ENCODE measurements at places on chromosomes 12 and 14. TPM values are rescaled to one million over a fixed set of nuclear protein-coding genes. Genes with fewer than 3 reads are reported as not detected.

- peaks cover 4% of the 10 kb centered on the region for H3K27me3 ChIP-seq
- H3K36me3 ChIP-seq = no peaks in the 10 kb centered on the region
- H3K27ac ChIP-seq = no peak overlapping the region
- H3K4me1 ChIP-seq = no peaks in the 10 kb centered on the region
These were observed 285.9 kb upstream of the TMPO start for GRCh38 chr12:98229540-98229924.

DNA sequence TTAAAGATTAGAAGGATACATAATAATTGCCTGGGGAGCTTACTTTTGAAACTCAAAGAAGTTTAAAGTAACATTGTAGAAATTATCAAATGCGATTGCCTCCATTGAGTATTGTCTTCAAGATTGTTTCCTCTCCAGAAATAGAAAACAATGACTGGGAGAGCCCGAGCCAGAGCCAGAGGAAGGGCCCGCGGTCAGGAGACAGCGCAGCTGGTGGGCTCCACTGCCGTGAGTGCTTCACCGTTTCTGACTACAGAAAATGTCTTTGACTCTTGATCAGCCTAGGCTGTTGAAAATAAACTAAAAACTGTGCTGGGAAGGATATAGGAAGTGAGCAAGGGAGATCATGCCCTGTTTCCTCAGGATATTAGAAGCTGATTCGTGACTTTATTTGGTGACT is 4.8 kb downstream of the PIWIL1 start:
- no peak overlapping the region for H3K4me3 ChIP-seq
- H3K27ac ChIP-seq = no peak overlapping the region
- H3K4me1 ChIP-seq = no peaks in the 10 kb centered on the region
- DNase-seq = no peak
- peaks cover 14% of the 10 kb centered on the region for H3K27me3 ChIP-seq

DNA sequence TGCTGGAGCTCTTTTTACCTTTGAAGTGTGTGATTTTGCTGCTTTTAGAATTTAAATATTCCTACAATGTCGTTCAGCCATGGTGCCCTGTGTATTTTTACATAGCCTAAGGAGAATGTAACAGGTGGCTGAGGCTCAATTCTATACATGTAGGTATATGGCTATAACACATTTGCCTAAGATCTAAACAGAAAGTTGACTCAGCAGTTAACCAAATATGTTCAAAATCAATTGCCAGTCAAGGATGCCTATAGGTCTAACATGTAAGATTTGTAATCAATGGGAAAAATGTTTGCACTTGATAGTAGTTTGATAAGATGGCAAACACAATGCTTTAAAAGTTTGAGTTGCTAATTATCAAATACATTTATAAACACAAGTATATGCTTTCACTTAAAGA is 8.2 kb downstream of the PAWR start:
- H3K4me1 ChIP-seq = no peaks in the 10 kb centered on the region
- no peak for DNase-seq
- H3K36me3 ChIP-seq = no peaks in the 10 kb centered on the region

GRCh38 chr12:110762891-110763290 is 20.2 kb upstream of the PPP1CC start:
- no peaks in the 10 kb centered on the region for H3K36me3 ChIP-seq
- DNase-seq = no peak
- H3K4me3 ChIP-seq = no peak overlapping the region

GRCh38 chr12:7868391-7868790 is 4.3 kb downstream of the SLC2A14 start:
- H3K4me3 ChIP-seq = no peak overlapping the region
- no peaks in the 10 kb centered on the region for H3K36me3 ChIP-seq
- peaks cover 19% of the 10 kb centered on the region for H3K27me3 ChIP-seq
- H3K27ac ChIP-seq = no peak overlapping the region
- DNase-seq = no peak
- peaks cover 7% of the 10 kb centered on the region for H3K4me1 ChIP-seq

DNA sequence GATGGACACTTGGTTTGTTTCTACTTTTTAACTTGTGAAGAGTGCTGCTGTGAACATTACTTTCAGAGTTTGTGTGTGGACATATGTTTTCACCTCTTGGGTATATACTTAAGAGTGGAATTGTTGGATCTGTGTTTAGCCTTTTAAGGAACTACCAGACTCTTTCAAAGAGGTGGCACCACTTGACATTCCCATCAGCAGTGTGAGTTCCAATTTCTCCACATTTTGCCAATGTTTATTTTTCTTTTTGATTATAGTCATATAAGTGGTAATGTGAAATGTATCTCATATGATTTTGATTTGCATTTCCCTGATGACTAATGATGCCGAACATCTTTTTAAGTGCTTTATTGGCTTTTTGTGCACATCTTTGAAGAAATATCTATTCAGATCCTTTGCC is 44.8 kb downstream of the ARHGAP5 start:
- peaks cover 10% of the 10 kb centered on the region for H3K36me3 ChIP-seq
- H3K4me1 ChIP-seq = no peaks in the 10 kb centered on the region
- no peak overlapping the region for H3K4me3 ChIP-seq
- H3K27ac ChIP-seq = no peak overlapping the region

DNA sequence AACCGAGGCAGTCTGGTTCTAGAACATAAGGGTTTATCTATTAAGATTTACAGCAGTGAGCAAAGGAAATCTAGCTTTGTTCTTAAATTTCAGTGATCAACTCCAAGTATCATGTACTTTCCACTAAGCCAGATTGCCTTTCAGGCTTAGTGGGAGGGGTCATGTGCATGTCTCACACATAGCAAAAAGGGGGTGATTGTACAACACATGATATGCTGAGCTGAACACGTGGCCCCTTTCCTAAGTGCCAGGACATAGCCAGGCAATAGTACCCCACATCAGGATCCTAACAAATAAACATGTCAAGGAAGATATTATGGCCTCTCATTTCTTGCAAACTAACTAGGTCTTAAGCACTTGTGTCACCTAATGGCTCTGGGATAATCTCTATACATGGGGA is 347.2 kb downstream of the C12orf75 start:
- H3K4me3 ChIP-seq = no peak overlapping the region
- no peaks in the 10 kb centered on the region for H3K36me3 ChIP-seq
- no peaks in the 10 kb centered on the region for H3K4me1 ChIP-seq
- no peak overlapping the region for H3K27ac ChIP-seq

GRCh38 chr12:113057565-113058485 is 1.3 kb downstream of the DTX1 start:
- H3K27ac ChIP-seq = no peak overlapping the region
- peak overlapping the region; percentile 67 for H3K4me3 ChIP-seq
- no peaks in the 10 kb centered on the region for H3K36me3 ChIP-seq
- peaks cover 70% of the 10 kb centered on the region for H3K4me1 ChIP-seq
- H3K27me3 ChIP-seq = no peaks in the 10 kb centered on the region
- DNase-seq = no peak

DNA sequence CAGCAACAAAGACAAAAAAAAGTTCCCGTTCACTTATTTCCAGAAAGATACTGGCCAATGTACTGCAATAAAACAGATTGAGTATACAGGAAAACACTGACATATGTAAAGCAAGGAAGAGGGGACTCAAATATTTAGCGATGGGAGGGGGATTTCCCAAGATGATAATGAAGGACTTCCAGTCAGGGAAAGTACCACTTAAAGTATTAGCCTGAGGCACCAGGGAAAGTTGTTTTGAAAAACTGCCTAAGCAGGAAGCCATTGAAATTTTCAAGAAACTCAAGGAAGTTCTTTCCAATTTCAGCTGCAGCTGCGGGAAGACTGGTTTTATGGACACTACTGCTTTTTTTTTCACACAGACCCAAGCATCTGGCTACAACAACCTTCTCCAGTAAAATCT is 1007.4 kb upstream of the NOVA1 start:
- DNase-seq = no peak
- H3K27me3 ChIP-seq = no peaks in the 10 kb centered on the region
- H3K4me3 ChIP-seq = no peak overlapping the region
- no peaks in the 10 kb centered on the region for H3K36me3 ChIP-seq

DNA sequence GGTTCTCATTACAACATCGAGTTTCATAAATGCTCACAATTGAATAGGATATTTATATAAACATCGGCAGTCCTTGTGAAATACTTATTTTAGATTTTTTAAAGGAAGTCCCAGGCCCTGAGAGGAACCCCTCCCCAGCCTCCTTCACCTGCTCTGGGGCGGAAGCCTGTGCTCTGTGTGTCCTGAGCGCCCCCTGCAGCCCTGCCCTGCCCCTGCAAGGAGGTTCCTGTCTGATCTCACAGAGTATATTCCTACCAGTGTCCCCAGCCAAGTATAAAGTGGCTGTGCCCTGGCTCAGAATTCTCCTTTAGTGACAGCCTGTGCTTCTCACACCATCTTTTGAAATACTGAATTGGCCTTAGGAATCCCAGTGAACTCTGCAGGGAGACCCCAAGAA is 659.5 kb downstream of the TMEM121 start:
- no peaks in the 10 kb centered on the region for H3K36me3 ChIP-seq
- H3K27me3 ChIP-seq = no peaks in the 10 kb centered on the region
- peak; percentile 61 for DNase-seq
- H3K27ac ChIP-seq = no peak overlapping the region
- no peak overlapping the region for H3K4me3 ChIP-seq

DNA sequence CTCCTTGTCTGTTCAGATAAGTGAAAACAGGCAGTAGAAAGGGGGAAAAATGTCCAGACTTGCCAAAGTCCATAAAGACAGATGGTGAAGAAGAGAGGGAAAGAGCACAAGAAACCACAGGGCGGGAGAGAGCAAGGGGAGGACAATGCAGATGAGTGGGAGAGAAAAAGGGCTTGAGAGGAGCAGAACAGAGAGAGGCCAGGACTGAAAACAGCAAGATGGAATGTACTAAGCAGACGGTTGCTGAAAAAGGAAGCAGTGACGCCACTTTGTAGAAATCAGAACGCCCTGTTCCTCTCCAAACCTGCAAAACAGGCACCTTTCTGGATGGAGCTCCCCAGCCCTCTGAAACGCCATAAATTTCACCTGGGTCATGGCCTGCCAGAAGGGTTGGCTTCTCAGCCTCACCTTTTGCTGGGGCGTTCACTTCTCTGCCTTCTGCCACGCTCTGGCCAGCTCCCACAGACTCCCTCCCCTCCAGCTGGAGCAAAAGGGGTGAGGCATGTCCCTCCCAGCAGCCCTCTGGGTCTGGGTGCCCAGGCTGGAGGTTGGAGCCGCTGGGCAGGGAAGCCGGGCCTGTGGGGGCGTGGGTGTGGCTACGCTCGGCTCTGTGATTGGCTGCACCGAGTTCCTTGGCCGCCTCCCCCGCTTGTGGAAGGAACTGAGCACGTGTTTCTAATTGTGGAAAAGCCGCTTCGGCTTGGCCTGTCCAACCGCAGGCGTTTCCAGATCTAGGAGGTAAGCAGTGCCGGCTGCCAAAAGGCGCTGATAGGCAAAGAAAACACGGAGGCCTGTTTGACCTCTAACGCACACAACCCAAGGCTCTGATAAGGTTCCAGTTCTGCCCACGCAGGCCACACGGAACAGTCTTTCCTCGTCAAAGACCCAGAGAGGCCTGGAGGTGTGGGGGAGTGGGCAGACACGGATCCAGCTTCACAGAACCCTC is 29.3 kb downstream of the SLC7A8 start:
- no peaks in the 10 kb centered on the region for H3K36me3 ChIP-seq
- peaks cover 3% of the 10 kb centered on the region for H3K27me3 ChIP-seq
- no peak overlapping the region for H3K4me3 ChIP-seq
- H3K4me1 ChIP-seq = peaks cover 24% of the 10 kb centered on the region

- H3K4me3 ChIP-seq = no peak overlapping the region
- no peaks in the 10 kb centered on the region for H3K27me3 ChIP-seq
- H3K27ac ChIP-seq = no peak overlapping the region
- no peaks in the 10 kb centered on the region for H3K4me1 ChIP-seq
These were observed 66.6 kb downstream of the DDX51 start for GRCh38 chr12:132077322-132078100.

GRCh38 chr12:105332925-105333324 is 2.4 kb downstream of the C12orf75 start:
- H3K27ac ChIP-seq = no peak overlapping the region
- peaks cover 35% of the 10 kb centered on the region for H3K4me1 ChIP-seq
- H3K36me3 ChIP-seq = no peaks in the 10 kb centered on the region
- no peak overlapping the region for H3K4me3 ChIP-seq
- H3K27me3 ChIP-seq = no peaks in the 10 kb centered on the region

DNA sequence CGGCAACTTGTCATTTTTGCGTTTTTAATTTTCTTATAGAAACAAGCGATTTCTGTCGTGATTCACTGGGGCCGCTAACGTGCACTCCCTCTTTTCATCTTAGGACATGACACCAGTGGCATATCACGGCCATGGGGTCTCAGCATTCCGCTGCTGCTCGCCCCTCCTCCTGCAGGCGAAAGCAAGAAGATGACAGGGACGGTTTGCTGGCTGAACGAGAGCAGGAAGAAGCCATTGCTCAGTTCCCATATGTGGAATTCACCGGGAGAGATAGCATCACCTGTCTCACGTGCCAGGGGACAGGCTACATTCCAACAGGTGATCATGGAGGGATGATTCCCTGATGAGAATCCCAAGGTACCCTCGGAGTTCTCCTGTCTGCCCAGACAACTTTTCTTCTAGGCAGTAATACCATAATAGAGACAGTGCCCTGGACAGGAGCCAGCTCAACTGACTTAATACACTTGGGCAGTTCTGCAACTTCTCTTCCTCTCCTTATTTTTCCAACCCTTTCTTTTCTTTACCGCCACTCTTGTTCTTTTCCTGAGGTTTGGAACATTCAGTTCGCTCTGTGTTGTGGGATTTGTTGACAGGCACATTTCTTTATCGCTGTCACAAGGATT is 821 bp downstream of the TMEM106C start:
- H3K4me3 ChIP-seq = peak overlapping the region; percentile 85
- DNase-seq = no peak
- H3K27ac ChIP-seq = no peak overlapping the region
- H3K27me3 ChIP-seq = no peaks in the 10 kb centered on the region
- peaks cover 17% of the 10 kb centered on the region for H3K4me1 ChIP-seq

DNA sequence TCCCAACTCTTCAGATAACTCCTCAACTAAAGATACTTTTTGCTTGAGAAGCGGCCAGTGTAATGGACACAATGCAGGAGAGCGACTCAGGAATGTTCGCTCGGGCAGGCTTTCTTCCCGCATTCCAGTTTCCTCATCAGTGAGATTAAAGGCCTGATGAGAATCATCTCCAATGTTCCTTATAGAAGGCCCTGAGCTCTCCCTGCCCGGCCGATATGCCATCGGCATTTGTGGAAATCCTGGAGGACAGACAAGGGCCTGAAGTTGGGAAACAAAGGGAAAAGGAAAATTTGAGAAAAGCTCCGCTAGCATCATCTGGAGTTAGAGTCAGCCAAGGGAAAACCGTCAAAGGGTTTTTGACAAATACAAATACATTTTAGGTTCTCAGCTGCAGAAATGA is 38.0 kb upstream of the FOXN3 start:
- H3K4me1 ChIP-seq = peaks cover 7% of the 10 kb centered on the region
- no peak overlapping the region for H3K4me3 ChIP-seq
- DNase-seq = no peak
- no peaks in the 10 kb centered on the region for H3K27me3 ChIP-seq
- peaks cover 8% of the 10 kb centered on the region for H3K36me3 ChIP-seq

PTCSC3 gene
- not detected for total RNA-seq

CLEC4D gene
- total RNA-seq = not detected

PIGH gene
- total RNA-seq = 66.0 TPM

IKZF4 gene
- 5.0 TPM for total RNA-seq

GLS2 gene
- 1.6 TPM for total RNA-seq

PEBP1 gene
- 116 TPM for total RNA-seq
